Panc1 (cell line): ENCODE measurements at places on chromosomes 1 and 21. TPM values are rescaled to one million over a fixed set of nuclear protein-coding genes. Genes with fewer than 3 reads are reported as not detected.

- no peak overlapping the region for H3K27ac ChIP-seq
- H3K4me3 ChIP-seq = no peak overlapping the region
- no peaks in the 10 kb centered on the region for H3K27me3 ChIP-seq
- DNase-seq = no peak
- no peaks in the 10 kb centered on the region for H3K4me1 ChIP-seq
Measured at GRCh38 chr1:197339106-197340060, 71.3 kb downstream of the CRB1 start.

- H3K27me3 ChIP-seq = no peaks in the 10 kb centered on the region
- DNase-seq = no peak
- no peaks in the 10 kb centered on the region for H3K4me1 ChIP-seq
- no peak overlapping the region for H3K27ac ChIP-seq
Measured at GRCh38 chr1:5012249-5012648, 357.8 kb downstream of the AJAP1 start.

DNA sequence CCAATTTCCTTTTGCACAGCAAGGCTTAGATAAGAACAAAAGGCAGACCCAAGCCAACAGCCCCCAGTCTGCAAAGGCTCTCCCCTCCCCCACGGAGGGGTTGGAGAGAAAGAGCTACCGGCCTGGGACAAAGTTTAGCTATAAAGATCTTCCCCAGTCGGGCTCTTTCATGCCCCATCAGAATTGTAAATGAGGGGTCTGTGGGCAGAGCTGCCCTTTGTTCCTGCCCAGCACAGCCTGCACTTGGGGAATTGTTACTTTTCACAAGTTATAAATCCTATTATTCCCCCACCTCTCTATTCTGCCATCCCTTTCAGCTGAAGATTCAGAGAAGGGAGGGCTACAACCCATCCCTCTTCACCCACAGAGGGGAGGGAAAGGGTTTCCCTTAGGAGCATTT lies 3.5 kb downstream of the MYCL start:
- H3K4me3 ChIP-seq = no peak overlapping the region
- DNase-seq = no peak
- peaks cover 13% of the 10 kb centered on the region for H3K4me1 ChIP-seq
- H3K27ac ChIP-seq = no peak overlapping the region
- no peaks in the 10 kb centered on the region for H3K36me3 ChIP-seq

- H3K4me3 ChIP-seq = no peak overlapping the region
- peaks cover 8% of the 10 kb centered on the region; the same call in 1 of the 2 replicates for H3K27me3 ChIP-seq
- H3K36me3 ChIP-seq = no peaks in the 10 kb centered on the region
- no peak for DNase-seq
Measured at GRCh38 chr1:161274874-161275273, 16.3 kb downstream of the PCP4L1 start.

- H3K4me1 ChIP-seq = peaks cover 3% of the 10 kb centered on the region; the same call in 1 of the 2 replicates
- H3K36me3 ChIP-seq = no peaks in the 10 kb centered on the region
- no peak overlapping the region for H3K27ac ChIP-seq
- DNase-seq = no peak
Measured at GRCh38 chr1:1604374-1605033, 4.6 kb upstream of the FNDC10 start.

GRCh38 chr1:219359126-219359525 lies 185.4 kb downstream of the LYPLAL1 start:
- H3K36me3 ChIP-seq = no peaks in the 10 kb centered on the region
- no peaks in the 10 kb centered on the region for H3K4me1 ChIP-seq
- H3K27ac ChIP-seq = no peak overlapping the region

DNA sequence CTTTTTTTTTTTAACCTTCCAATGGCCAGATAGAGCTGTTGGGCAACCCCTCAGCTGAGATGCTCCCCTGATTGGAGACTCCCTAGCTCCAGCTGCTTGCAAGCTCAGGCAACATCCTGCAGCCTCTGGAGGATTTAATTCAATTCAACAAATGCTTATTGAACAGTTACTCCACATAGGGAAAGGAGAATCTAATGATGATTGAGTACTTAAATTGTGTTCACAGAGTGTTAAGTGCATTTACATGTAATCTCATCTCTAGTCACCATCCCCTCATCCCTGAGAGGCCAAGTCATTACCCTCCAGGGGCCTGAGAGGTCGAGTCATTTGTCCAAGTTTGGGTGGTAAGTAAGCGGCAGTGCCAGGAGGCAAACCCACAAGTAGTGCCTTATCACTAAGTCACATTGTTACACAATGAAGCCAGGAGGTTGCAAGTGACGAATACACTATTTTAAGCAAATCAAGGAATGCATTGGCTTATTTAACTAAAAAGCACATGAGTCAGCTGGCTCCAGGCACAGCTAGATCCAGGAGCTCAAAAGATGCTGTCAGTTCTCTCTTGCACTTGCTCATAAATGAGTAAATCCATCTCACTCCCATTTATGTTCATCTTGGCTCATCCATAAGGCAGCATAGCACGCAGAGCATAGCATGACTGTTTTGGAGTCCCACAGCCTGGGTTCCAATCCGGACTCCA lies 64.3 kb downstream of the OPTC start:
- no peak overlapping the region for H3K4me3 ChIP-seq
- H3K4me1 ChIP-seq = no peaks in the 10 kb centered on the region
- no peak overlapping the region for H3K27ac ChIP-seq
- no peaks in the 10 kb centered on the region for H3K36me3 ChIP-seq
- DNase-seq = peak; percentile 81

DNA sequence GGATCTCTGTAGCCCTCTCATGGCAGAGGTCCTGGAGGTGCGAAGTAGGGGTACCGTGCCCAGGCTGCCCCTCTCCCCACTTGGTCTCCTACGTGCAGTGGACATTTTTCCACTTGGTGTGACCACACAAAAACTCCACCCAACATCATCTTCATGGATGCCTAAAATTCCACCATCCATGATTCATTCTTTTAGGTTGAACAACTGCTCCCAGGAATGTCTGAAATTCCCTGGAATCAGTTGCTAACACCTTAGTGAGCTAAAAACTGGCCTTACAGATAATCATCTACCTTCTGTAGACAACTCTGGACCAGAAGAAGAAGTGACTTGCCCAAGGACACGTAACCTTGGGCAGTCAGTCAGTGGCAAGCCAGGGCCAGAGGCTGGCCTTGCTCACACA lies 32.1 kb upstream of the CLIC4 start:
- no peaks in the 10 kb centered on the region for H3K27me3 ChIP-seq
- no peaks in the 10 kb centered on the region; the same call in 1 of the 2 replicates for H3K4me1 ChIP-seq
- no peak for DNase-seq
- H3K27ac ChIP-seq = no peak overlapping the region
- no peaks in the 10 kb centered on the region for H3K36me3 ChIP-seq

DNA sequence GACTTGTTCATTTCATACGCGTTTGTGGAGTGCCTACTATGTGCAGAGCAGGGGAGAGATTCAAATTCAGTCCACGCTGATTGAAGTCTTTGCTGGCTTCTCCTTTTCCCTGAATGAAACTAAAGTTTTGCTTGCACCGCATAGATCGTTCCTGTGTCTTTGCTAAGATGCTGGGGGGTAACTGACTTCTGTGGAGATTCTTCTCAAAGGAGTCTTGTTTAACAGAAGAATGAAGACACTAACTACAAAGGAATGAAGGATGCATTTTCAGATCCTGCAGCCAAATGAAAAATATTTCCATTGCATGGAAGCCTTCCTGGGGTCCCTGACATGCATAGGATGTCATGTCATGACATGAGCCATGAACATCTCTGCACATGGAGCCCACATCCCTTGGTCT lies 26.9 kb upstream of the H6PD start:
- H3K36me3 ChIP-seq = no peaks in the 10 kb centered on the region
- H3K4me1 ChIP-seq = peaks cover under 1% of the 10 kb centered on the region; the same call in 1 of the 2 replicates
- DNase-seq = no peak
- H3K4me3 ChIP-seq = no peak overlapping the region
- H3K27ac ChIP-seq = no peak overlapping the region

DNA sequence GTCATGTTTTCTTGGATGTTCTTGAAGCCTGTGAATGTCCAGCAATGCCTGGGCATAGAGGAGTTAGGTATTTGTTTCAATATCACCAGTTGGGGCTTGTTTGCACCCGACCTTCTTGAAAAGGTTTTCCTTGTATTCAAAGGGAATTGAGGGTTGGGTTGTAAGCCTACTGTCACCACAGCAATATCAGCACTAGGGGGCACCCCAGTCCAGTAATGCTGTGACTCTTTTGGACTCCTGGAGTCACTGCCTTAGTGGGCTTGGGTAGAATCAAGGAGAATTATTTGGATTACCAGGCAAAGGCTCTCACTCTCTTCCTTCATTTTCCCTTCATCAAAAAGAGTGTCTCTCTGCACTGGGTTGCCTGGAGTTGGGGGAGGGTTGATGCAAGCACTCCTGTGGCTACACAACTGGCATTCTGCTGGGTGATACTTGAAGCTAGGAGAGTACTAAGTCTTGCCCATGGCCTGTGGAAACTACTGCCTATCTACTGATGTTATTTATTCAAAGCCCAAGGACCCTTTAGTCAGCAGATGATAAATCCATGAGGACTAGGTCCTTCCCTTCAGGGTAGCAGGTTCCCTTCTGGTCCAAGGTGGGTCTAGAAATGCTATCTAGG lies 34.5 kb downstream of the OR10R2 start:
- no peaks in the 10 kb centered on the region for H3K4me1 ChIP-seq
- H3K4me3 ChIP-seq = no peak overlapping the region
- DNase-seq = no peak
- H3K27me3 ChIP-seq = no peaks in the 10 kb centered on the region

DNA sequence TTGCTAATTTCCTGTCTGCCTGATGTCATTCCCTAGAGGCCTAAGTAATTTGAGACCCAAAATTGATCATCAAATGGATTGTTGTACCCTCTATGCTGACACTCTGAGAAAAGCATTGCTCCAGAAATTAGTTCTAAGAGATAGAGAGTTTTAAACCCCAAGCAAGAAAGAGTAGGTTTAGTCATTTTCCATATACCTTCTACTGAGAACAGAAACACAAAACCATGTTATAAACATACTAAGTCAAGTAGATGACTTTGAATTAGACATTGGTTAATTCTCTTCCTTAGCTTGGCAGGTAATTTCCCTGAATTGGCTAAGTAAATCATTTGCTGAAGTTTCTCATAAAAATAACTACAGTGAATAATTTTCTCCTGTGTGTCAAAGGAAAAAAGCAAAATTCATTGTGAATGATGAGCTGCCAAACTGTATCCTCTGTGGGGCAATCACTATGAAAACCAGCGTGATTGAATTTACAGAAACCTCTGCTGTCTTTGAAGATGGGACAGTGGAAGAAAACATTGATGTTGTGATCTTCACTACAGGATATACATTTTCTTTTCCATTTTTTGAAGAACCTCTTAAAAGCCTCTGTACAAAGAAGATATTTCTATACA lies 20.1 kb downstream of the FMO4 start:
- H3K4me3 ChIP-seq = no peak overlapping the region
- DNase-seq = no peak
- no peak overlapping the region for H3K27ac ChIP-seq
- no peaks in the 10 kb centered on the region for H3K27me3 ChIP-seq
- no peaks in the 10 kb centered on the region for H3K36me3 ChIP-seq
- H3K4me1 ChIP-seq = no peaks in the 10 kb centered on the region

DNA sequence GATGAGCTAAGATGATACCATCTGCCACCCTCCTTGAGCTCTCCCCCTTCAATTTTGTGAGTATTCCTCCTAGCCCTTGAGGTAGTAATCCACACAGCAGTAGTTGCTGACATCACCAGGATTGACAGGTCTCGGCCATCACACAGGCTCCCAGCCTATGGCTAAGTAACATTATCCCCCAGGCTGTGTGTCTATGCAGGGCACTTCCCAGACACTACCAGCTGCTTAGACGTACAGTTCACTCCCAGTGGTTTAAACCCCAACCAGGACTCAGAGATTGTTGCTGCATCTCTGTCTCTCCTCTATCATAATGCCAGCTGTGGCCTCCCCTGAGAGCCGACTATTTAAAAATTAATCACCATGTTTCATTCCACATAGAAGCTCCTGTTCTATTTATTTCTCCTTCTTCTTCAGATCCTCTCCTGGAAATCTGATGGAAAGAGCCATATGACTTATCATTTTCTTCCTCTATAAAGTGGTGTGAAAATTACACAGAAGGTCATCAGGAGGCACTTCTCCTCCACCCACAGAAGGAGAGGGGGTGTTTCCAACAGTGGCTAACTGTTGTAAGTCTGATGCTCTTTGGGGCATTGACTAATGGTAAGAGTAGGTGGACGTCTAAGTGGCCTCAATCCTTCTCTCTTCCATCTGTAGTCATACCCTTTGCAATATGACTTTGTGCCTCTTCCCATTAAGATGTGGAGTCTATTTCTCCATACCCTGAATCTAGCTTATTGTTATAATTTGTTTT lies 396.3 kb downstream of the SETD4 start:
- H3K27ac ChIP-seq = no peak overlapping the region
- no peaks in the 10 kb centered on the region for H3K4me1 ChIP-seq
- H3K36me3 ChIP-seq = no peaks in the 10 kb centered on the region
- no peak overlapping the region for H3K4me3 ChIP-seq

- no peak for DNase-seq
- H3K27ac ChIP-seq = no peak overlapping the region
- H3K4me1 ChIP-seq = no peaks in the 10 kb centered on the region
Measured at GRCh38 chr1:119740896-119741780, 27.6 kb downstream of the HMGCS2 start.

- H3K4me1 ChIP-seq = no peaks in the 10 kb centered on the region; the same call in 1 of the 2 replicates
- no peaks in the 10 kb centered on the region for H3K27me3 ChIP-seq
- H3K27ac ChIP-seq = no peak overlapping the region
- H3K4me3 ChIP-seq = no peak overlapping the region
Measured at GRCh38 chr1:41711581-41711980, 207.1 kb downstream of the HIVEP3 start.

- no peak overlapping the region for H3K4me3 ChIP-seq
- no peak for DNase-seq
- no peaks in the 10 kb centered on the region for H3K4me1 ChIP-seq
- H3K27me3 ChIP-seq = peaks cover 3% of the 10 kb centered on the region; the same call in 1 of the 2 replicates
Measured at GRCh38 chr1:229427572-229427971, 6.3 kb downstream of the ACTA1 start.

DNA sequence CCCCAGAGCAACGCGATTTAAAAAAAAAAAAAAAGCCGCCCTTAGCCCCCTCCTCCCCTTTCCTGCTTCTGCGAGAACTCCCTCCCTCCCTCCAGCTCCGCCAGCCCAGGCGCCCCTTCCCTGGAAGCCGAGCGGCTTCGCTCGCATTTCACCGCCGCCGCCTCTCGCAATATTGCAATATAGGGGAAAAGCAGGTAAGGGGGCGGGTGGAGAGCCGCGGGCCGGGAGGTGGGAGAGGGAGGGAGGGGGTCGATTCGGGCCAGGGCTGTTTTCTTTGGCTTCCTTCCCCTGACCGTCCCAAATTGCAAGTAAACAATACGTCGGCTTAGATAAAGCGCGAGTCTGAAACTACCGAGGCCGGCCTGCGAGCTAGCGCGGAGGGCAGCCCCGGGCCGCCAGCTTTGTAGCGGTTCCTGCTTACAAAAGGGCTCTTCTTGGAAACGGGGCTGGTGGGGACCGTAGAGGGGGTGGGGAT lies 408 bp downstream of the LMO4 start:
- no peak for DNase-seq
- peaks cover 42% of the 10 kb centered on the region for H3K4me1 ChIP-seq
- H3K27me3 ChIP-seq = no peaks in the 10 kb centered on the region

Gene RGS7
- total RNA-seq = 0.10 TPM

Gene CD84
- 0.26 TPM for total RNA-seq

Gene DMBX1
- 0.05 TPM for total RNA-seq

Gene KLF17
- not detected for total RNA-seq

Gene DTL
- total RNA-seq = 26.7 TPM

Gene FCRL4
- total RNA-seq = not detected

Gene DCAF6
- 67.7 TPM for total RNA-seq
